ENCODE measurements at places on chromosomes 3 and 15. TPM values are rescaled to one million over a fixed set of nuclear protein-coding genes. Genes with fewer than 3 reads are reported as not detected.

The PAK6 gene
- total RNA-seq: 11.1 TPM

- DNase-seq: no peak
These were observed 630 bp downstream of the KIF15 start for GRCh38 chr3:44762170-44762677.

DNA sequence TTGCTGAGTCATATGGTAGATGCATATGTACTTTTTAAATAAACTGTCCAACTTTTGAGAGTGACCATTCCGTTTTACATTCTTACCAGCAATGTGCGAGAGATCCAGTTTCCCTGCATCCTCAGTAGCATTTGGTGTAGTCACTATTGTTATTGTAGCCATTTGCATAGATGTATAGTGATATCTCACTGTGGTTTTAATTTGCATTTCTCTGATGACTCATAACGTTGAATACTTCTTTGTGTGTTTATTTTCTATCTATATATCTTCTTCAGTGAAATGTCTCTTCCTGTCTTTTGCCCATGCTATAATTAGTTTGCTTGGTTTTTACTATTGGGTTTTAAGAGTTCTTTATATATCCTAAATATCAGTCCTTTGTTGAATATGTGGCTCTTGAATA is 255.7 kb upstream of the GRM7 start:
- no peak for DNase-seq

GRCh38 chr15:38593524-38593923 is 28.9 kb upstream of the RASGRP1 start:
- DNase-seq: no peak

DNA sequence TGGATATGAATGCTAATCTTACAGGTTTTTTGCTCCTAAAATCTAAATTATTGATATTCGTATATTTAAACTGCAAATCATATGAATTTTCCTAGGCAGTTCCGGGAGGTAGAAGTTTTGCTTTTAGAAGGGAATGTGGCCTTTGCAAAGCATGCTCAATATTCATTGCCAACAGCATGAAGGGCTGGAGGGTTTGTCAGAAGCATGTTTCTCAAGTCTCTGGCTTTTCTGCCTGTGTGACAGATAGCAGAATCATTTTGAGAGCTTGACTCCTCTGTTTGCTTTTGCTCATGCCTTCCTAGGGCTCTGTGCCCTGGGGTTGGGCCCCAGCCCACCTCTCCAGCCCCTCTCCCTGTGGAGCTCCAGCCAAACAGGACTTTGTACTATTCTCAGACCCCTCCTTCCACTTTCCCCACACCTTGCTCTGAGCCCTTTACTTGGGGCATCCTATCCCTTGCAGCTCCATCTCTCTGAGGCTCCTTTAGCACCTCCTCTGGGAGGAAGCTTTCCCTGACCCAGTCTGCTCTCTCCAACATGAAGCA is 91.3 kb downstream of the ARNT2 start:
- DNase-seq: no peak

Data from mesothelial cell of epicardium (in vitro differentiated cells).